ENCODE measurements at places on chromosomes 16 and 17.

GRCh38 chr16:57024894-57025680, 35.7 kb downstream of the NLRC5 start:
- no peak for DNase-seq

- no peak for DNase-seq
These were observed 153.5 kb upstream of the CDC42EP4 start for GRCh38 chr17:73465130-73465952.

GRCh38 chr17:76816590-76817135, 51.5 kb upstream of the MGAT5B start:
- no peak for DNase-seq

- no peak for DNase-seq
These were observed 75.7 kb downstream of the CYTH1 start for GRCh38 chr17:78706271-78706915.

DNA sequence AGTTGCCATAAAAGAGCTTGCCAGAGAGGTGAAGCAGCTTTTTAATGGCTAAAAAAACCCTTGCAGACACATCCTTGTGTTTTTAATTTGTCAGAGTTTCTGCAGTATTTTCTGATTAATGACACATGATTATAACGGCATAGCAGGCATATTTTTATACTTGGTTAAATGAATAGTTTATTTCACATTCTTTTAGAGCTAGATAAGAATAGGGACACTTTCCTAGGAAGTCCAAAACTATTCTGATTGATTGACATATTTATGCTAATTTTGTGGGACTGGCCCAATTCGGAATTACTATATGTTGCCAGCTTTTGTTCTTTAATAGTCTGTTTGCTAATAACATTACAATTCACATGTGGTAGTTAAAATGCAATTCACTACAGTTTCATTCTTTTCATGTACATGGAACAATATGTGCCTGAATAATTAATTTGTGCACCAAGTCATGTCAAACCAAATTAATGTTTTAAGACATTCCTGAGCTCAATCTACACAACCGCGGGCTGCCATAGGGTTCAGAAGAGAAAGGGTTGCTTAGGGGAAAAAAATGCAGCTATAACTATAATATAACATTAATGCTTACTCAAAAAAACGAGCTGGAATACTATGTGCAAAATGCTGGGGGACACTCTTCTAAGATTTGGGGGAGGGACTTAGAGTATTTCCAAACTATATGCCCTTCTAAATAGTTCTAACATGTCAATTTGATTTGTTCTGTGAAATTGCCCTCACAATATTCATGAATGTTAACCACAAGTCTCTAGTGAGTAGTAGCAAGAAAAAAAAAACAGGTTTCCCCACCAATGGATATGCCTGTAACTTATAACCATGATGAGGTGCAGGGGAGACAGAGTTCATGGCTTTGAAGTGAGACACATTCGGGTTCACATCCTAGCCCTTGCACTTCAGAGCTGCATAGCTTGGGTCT, 305.4 kb downstream of the CEP112 start:
- DNase-seq = no peak

DNA sequence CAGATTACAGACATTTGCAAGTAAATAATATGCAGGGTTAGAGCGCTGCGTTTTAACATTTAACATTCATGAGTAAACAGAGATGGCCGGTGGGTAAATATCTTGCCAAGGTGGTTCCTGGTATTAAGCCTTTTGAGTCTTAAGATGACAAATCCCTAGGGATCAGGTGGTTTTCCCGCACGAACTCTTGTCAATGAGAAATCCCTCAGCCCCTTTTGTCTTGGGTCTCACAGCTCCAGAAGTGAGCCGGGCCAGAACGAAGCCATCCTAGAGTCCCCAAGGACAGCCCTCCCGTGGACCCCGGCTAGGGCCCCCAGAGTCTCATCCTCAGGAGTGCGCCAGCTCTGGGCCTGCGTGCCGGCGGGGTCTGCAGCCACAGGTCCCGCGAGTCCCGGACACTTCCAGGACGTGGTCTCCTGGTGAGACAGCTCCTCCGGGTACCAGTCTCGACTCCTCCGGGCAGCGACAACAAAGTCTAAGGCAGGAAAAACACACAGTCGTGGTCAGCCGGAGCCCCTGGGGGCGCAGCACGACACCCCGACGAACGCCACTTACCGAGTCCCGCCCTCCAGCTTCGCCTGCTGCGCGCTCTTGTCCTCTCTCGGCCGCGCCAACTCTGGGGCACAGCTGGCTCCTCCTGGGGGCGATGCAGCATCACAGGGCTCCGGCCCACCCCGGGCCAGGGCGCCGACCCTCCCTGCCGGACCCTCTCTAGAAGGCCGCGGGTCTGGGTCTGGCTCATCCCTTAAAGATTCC, 13.3 kb downstream of the MIS12 start:
- no peak for DNase-seq

DNA sequence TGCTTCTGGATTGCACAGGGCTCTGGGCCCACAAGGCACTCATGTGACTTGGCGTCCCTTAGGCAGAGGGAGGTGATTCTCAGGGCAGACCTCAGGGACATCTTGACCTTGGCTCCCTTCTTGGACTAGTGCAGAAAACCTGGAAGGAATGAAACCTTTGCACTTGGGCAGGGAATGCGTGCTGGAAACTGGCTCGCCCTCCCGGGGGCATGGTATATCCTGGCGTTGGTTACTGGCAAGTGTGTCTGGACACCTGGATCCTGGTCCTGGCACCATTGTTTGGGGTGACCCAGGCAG, 63.5 kb upstream of the LGALS9 start:
- DNase-seq = no peak

DNA sequence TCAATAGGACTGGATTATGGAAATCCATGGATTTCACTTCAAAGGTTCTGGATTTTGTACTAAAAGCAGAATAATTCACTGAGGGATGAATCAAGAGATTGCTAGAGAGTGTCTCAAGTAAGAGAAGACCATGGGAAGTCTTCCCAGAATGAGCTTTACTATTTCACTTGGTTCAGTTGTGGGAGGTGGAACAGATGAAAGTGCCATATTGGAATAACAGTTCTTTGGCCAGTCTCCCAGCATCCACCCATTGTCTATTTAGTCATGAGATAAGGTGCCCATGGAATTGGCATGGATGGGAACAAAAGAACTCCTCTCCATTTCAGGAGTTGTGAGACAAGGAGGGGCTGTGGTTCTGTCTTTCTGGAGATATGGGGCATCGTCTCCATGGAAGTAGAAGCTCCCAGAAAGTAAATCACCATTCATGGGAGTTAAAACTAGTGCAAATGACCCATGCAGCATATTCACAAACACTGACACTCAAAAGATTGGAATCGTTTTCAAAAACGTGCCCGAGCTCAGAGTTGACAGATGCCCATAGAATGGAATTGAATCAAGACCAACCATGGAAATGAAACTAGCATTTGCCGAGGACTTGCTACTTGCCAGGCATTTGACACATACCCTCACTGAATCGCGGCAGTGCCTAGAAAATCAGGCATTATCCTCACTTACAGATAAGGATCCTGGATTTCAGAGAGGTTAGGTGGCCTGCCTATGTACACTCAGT, 36.2 kb upstream of the CLEC3A start:
- DNase-seq = no peak

DNA sequence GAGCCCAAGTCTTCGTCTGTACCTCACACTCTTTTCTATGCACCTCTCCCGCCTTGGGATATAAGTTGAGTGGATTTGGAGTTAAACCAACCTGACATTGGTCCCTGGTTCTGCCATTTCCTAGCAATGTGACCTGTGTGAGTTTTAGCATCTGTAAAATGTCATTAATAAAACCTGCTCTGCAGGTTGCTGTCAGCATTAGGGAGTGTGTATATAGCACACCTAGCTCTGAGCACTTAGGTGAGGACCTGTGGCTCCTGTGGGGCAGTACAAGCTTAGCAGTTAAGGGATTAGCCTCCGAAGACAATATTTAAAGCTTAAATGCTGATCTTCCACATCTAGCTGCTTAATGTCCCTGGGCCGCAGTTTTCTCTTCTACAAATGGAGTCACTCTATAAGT, 248.0 kb downstream of the TMEM114 start:
- no peak for DNase-seq

DNA sequence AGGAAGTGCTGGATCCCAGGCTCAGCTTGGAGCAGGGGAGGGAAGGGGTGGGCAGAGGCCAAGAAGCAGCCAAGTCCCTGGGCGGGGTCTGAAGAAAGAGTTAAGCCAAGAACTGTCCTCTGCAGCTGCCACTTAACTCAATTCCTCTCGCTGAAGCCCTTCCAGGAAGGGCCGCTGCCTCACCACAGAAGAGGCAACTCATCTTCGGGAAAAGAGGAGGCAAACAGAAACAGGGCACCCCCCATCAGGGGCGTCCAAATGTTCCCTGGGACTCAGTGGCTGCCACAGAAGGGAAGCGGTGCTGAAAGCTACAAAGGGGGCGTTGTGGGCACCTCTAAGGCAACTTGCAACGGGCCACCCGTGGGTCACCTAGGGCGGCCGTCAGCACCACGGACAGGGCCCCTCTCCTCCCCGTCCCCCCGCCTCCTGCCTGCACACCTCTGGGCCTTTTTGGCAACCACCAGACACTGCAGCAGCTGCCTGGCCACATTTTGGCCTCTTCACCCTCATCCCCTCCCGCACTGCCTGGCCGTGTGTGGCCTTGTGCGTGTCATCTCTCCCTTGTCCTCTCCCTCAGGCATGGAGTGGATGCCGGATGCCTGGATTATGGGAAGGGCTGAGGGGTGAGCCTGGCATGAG, 2.5 kb downstream of the TLCD3B start:
- no peak for DNase-seq

GRCh38 chr16:85847681-85848601, 48.4 kb downstream of the COX4I1 start:
- DNase-seq = no peak

GRCh38 chr16:83743720-83744119, 64.1 kb upstream of the HSBP1 start:
- no peak for DNase-seq

DNA sequence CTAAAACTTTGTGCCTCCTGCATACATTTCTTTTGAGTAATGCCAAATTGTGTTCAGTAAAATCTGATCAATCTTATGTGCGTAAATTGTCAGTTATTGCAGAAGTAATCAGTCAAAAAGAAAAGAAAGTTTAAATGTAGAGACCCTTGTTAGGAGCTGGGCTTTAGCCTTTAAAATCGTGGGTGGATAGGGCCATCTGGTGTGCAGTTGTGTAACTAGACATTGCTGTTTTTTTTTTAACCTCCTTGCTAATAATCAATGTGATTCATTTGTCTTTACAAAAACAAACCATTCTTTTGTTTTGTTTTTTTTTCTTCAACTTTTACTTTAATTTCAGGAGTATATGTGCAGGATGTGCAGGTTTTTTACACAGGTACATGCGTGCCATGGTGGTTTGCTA, 5.3 kb upstream of the WWOX start:
- no peak for DNase-seq

DNA sequence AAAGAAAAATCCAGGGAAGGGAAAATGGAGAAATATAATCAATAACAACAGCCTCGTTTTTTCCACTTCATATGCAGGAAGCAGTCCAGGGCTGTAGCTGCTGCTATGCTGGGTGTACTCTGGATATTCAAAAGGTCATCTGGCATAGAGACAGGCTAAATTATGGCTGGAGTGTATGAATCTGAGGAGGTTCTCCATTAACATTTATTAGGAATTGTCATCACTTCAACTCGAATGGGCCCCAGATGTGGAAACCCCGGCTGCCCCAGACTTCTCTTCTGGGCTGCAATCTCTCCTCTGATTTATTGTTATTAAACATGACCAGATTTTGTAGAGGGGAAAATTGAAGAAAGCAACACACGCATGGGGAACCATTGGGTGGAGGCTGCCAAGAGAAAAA, 33.5 kb upstream of the SKAP1 start:
- no peak for DNase-seq

Measured in pulmonary artery endothelial cell (primary cell).